ENCODE measurements at places on chromosomes 1 and 21. TPM values are rescaled to one million over a fixed set of nuclear protein-coding genes. Genes with fewer than 3 reads are reported as not detected.

GRCh38 chr1:11188381-11188780 is 774 bp upstream of the ANGPTL7 start:
- DNase-seq = no peak

DNA sequence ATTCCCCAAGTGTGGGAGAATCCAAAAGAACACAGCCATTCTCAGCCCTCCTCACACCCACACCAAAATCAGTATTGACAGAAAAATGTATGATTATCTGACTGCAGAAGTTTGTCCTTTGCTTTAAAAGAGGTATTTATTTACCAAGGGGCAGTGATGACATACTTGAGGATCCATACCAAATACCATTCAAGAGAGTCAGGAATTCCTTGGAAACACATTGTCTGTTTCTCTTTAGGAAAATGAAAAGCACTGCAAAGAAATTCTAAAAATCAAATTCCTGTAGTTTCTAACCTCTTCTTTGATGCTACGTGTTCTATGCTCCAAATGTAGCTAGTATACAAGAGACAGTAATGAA is 509.6 kb upstream of the CXADR start:
- peak; percentile 13 for DNase-seq

Gene ATP6V1G3
- not detected for polyA plus RNA-seq

DNA sequence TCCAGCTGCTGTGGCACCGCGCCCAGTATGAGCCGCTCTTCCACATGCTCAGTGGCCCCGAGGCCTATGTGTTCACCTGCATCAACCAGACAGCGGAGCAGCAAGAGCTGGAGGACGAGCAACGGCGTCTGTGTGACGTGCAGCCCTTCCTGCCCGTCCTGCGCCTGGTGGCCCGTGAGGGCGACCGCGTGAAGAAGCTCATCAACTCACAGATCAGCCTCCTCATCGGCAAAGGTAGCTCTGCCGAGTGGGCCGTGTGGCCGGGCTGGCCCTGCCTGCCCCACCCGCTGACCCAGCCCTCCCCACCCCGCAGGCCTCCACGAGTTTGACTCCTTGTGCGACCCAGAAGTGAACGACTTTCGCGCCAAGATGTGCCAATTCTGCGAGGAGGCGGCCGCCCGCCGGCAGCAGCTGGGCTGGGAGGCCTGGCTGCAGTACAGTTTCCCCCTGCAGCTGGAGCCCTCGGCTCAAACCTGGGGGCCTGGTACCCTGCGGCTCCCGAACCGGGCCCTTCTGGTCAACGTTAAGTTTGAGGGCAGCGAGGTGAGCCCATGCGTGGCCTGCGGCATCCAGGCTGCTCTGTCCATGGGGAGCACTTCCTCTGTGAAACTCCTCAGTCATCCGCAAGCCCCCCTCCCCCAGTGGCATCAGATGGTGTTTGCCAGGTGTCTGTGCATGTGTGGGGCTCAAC is 64.2 kb downstream of the PIK3CD start:
- DNase-seq = no peak

DNA sequence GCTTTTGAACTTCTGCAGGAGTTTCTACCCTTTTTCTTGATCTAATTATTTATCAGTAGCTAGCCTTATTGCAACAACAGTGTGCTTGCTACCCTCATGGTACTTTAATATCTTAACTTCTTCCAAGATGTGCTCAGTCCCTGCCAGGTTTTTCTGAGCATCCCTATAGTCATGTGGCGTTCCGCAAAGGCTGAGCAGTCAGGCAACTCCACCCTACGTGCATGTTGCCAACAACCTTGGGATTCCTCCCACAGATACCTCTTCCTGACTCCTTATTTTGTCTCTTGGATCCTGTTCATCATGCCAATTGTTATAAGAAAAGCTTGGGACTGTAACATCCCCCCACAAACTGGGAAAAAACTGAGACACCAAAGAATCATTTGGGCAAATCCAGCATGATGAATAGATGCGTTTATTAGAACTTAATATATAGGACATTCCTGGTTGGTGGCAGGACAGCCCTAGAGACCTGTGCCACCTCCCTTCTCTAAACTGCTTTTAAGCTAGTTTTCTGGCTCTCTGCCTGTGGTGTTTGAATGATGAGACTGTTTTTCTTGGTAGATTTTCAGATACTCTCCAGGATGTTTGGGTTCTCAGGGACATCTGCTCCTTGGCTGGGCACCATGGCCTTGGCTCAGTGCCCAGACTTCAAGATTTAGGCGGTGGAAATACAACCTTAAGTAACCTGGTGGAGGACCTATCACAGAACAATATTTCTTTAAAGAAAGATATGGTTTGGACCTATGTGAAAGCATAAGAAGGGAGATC is 27.1 kb upstream of the KCTD3 start:
- DNase-seq = no peak

DNA sequence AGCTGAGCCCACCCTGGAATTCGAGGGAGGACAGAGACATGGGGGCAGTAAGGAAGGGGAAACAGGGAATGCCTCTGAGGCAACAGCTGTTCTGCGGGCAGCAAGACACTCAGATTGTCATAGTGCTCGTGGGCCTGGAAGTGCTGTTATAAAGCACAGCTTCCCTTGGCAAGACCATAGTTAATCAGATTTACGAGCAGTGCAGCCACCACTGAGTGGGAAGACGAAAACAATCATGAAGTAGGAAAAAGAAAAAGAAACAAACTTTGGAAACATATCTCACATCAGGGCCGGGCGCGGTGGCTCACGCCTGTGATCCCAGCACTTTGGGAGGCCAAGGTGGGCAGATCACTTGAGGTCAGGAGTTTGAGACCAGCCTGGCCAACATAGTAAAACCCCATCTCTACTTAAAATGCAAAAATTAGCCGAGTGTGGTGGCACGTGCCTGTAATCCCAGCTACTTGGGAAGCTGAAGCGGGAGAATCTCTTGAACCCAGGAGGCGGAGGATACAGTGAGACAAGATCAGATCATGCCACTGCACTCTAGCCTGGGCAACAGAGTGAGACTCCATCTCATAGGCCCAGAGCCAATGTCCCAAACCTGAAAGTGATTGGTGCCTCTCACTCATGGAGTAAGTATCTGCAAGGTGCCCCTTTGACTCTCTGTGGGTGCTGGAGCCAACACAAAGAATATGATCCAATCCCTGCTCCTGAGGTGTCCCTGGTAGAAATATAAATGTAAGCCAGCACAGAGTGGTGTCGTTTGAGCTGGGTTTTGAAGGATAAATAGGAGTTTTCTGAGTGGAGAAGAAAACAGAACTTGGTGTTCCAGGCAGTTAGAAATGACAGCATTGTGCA is 55.6 kb upstream of the GPR153 start:
- DNase-seq = no peak

DNA sequence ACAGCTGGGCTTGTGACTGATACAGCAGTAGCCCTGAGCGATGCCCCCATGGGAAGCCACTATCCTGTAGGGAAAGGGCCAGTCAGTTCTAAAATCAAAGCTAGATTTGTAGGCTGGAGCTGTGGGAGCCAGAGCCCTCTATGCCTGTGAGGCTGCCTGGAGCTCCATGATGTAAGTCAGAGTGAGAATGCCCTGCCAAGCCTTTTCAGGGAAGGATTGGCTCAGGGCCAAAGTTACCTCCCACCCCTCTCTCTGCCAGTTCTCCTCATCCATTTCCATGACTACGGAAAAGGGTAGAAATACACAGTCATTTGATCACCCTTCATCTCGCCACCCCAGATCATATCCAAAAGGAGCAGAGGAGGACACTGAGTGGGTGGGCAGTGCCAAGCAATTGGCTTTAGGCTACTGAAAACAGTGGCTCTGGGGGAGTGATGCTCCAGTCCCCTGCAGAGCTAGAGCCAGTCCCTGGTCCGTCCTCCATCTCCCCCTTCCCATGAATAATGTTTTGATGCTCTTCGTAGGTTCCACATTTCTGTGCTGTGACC is 59.5 kb upstream of the KCNA3 start:
- no peak for DNase-seq

Gene TGFB2
- polyA plus RNA-seq = 10.2 TPM

- DNase-seq = no peak
Measured at GRCh38 chr1:102790997-102791396, 317.3 kb downstream of the COL11A1 start.

DNA sequence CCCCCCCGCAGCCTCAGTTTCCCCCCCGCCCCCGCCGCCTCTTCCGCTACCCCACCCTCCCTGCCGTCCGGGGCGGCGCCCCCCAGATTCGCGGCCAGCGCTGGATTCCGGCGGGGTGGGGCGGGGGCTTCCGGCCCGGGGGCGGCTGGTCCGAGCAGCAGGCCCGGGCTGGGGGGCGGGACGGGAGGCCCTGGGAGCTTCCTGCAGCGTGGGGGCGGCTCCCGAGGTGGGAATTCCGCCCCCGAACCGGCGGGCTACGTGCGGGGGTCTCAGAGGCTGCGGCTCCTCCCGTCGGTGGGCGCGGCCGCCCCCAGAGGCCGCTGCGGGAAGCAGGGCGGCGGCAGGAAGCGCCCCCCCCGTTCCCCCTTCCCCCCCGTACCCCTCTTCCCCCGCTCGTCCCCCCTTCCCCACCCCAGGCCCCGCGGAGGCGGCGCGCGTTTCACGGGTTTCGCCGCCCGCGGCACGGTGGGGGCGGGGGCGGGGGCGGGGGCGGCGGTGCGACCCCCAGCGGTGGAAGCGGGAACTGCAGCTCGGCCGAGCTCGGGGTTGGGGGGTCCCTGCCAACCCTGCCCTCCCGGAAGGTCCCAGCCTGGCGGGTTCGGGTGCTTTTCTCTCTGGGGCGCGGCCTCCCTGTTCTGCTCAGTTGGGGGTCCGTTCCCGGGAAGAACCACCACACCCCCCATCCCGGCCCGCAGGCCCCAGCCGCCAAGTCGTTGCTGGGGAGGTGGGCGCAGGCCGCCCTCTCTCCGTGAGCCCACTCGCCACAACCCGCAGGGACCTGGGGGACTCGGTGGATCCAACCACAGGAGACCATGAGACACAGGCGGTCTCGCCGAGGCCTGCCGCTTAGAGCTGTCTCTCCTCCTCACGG is 76.3 kb downstream of the MORN1 start:
- DNase-seq = no peak

Gene POU2F1
- 2.7 TPM for polyA plus RNA-seq

Gene SLC35F3
- polyA plus RNA-seq = 0.05 TPM

Gene S100A7
- polyA plus RNA-seq = not detected

Gene GUCA2A
- not detected for polyA plus RNA-seq

- no peak for DNase-seq
Measured at GRCh38 chr21:44253832-44254710, 7.6 kb downstream of the DNMT3L start.

Gene MECR
- 18.2 TPM for polyA plus RNA-seq

DNA sequence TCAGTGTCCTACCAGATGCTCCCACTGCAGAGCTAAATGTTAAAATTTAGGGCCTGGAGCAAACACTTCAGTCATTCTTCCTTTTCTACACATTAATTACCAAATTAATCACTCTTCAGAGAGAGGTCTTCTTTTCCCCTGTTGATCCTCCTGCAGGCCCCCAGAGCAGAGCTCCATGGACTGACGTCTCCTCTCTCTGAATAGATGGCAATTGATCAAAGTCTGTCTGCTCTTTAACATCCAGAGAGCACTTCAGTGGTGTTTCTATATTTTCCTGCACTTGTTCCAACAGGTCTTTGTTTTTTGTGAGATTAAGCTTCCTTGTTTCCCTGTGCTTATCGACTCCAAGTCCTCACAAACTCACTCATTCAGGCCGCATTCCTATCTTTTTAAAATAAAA is 239.3 kb downstream of the SIPA1L2 start:
- no peak for DNase-seq

DNA sequence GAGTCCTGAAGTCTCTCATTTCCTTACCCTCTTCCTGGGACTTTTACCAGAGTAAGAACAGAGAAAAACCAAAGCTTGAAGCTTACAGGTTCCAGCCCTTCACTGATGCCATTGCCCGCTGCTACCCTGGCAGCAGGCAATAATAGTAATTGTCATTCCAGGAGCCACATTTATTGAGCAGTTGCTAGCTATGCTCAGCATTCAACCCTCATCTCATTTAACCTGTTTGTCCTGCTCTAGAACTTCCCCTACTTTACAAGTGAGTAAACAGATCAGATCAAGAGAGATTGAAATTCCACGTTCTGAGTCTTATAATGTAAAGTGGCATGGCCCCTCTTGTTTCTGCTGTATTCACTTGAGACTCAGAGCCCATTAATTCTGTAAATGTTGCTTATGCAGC is 80.4 kb downstream of the ATP1A1 start:
- no peak for DNase-seq

Data from AG04450 (cell line).